ENCODE measurements at places on chromosomes 12 and 14.
A peak's percentile ranks its signal among the peaks of the same experiment; 100 is the strongest.

- no peak for DNase-seq
Observed at GRCh38 chr12:87866578-87867292, 162.5 kb downstream of the C12orf50 start.

DNA sequence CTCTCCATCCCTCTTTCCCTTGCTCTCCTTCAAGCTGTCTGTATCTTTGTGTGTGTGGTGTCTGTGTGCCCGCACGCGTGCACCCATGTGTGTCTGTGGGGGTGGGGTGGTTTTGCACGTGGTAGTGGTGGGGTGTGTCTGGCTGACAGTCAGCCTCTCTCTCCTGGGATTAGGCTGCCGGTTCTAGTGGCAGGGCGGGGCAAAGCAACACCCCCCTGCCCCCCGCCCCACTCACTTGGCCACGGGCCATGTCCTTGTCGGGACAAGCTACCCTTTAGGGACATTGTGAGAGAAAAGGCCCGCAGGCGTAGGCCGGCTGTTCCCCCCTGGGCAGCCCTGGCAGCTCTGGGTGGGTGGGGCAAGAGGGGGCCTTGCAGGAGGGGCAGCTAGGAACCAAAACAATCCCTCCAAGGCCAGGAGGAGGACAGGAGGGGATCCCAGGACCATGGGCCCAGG is 182.6 kb downstream of the ALG10 start:
- DNase-seq: no peak

DNA sequence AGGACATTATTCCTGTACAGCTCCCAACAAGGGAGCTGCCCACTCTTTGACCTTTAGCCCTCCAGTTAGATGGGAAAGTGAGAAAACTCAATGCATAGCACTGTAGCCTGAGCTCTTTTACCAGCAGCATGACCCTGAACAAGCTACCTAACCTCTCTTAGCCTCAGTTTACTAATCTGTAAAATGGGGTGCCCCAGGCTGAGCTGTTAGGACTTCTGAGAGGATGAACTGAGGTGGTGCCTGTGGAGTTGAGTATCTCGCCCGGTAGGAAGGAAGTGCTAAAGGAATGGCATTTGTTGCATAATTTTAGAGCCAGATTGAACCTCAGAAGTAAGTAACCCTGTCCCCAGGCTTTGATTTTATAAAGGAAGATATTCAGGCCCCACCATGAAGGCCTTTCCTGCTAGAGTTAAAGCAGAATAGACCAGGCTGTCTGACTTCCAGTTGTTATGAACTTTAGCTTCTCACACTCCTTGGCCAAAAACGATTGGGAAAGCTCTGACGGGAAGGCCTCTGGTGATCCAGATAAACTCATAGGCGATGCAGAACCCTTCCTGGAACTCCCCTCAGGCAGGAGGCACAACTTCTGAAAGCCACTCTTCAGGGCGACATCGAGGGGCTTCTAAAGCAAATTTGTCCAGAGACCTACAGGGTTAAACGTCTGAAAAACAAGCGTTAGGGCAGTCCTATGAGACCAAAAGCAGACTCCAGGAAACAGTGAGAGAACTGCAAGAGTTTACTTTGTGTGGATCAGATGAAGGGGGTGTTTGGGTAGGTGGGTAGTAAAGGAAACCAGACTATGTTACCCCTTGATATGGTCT is 2.5 kb upstream of the SERPINA10 start:
- DNase-seq: no peak

GRCh38 chr14:71762575-71762974 is 169.7 kb upstream of the RGS6 start:
- DNase-seq: no peak

GRCh38 chr12:56716458-56716857 is 8.6 kb downstream of the NACA start:
- no peak for DNase-seq

- no peak for DNase-seq
Observed at GRCh38 chr12:131090274-131091210, 136.8 kb downstream of the ADGRD1 start.

GRCh38 chr12:132277374-132277941 is 51.9 kb downstream of the GALNT9 start:
- no peak for DNase-seq

- DNase-seq: no peak
Observed at GRCh38 chr12:120610560-120610959, 29.4 kb upstream of the POP5 start.

GRCh38 chr14:76773956-76774820 is 12.9 kb downstream of the VASH1 start:
- no peak for DNase-seq

GRCh38 chr12:62725781-62726180 is 209.2 kb downstream of the PPM1H start:
- no peak for DNase-seq

DNA sequence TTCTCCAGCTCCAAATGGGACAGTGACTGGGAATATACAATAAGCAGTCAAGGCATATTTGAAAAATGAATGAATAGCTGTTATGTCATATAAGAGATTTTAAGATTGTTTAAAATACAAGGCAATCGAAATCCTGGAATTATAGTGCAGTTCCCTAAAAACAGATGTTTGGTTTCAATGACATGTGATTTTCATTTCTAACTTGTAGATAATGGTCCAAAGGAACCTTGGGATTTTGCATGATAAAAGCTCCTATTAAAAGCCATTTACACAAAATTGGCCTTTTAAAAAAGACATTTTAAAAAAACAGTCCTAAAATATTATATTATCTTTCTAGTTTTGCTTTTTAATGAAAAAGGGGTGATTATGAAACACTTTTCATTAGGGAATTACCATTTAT is 905.1 kb downstream of the GALC start:
- DNase-seq: no peak

DNA sequence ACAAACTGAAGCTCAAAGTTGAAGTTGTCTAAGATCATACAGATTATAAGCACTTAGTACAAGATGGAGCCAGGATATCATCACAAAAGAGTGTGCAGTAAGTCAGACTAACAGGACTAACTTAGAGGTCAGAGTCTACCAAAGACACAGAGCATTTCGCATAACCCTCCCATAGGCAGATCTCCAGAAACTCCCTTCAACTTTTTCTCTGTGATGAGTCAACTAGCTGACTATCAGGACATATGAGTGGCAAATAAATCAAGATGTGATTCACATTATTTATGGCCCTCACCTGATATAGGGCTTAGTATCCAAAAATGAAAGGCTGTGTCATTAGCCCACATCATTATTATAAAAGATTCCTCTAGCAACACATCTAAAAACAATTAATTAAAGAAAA is 484.6 kb downstream of the GALC start:
- no peak for DNase-seq

- no peak for DNase-seq
Observed at GRCh38 chr14:68271913-68272391, 452.4 kb downstream of the RAD51B start.

DNA sequence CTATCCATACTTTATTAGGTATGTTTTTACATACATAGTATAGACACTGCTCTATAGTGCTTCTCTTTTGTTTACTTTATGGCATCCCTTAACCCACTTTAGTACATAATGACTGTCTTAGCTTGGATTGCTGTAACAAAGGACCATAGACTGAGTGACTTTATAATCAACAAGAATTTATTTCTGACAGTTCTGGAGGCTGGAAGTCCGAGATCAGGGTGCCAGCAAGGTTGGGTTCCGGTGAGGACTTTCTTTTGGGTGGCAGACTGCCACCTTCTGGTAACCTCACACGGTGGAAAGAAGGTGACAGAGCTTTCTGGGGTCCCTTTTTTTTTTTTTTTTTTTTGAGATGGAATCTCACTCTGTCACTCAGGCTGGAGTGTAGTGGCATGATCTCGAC is 48.6 kb upstream of the PPM1H start:
- no peak for DNase-seq

DNA sequence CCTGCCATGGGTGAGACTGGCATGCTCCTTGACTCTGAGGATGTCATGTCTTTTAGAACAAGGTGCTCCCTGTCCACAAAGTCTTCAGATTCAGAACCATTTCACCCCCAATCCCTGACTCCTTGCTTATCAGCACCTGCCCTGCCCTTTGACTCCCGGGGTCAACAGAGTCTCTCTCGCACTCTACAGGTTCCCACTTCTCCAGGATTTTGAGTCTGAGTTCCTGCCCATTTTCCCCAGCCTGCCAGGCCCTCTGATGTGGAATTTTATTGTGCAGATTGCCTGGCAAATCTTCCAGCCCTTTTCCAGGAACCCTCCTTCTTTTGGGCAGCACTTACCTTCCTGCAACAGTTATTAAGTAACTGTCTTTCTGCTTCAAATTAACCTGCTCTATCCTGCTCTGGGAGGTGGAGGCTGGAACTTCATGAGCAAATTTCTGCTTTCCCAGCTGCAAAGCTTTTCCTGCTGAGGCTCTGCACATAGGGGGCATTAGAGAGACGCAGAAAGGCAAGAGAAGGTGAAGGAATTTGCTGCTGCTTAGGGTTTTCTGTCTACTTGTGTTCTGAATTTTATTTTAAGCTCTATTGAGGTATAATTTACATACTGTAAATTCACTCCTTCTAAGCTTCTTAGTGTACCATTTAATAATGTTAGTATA is 259.1 kb downstream of the PCNX1 start:
- DNase-seq: no peak

GRCh38 chr12:99393763-99394162 is 253.8 kb upstream of the GARIN6 start:
- DNase-seq: no peak

GRCh38 chr14:82490397-82490796 is 956.7 kb upstream of the SEL1L start:
- DNase-seq: no peak

- no peak for DNase-seq
Observed at GRCh38 chr14:90819734-90820393, 3.6 kb upstream of the TTC7B start.

DNA sequence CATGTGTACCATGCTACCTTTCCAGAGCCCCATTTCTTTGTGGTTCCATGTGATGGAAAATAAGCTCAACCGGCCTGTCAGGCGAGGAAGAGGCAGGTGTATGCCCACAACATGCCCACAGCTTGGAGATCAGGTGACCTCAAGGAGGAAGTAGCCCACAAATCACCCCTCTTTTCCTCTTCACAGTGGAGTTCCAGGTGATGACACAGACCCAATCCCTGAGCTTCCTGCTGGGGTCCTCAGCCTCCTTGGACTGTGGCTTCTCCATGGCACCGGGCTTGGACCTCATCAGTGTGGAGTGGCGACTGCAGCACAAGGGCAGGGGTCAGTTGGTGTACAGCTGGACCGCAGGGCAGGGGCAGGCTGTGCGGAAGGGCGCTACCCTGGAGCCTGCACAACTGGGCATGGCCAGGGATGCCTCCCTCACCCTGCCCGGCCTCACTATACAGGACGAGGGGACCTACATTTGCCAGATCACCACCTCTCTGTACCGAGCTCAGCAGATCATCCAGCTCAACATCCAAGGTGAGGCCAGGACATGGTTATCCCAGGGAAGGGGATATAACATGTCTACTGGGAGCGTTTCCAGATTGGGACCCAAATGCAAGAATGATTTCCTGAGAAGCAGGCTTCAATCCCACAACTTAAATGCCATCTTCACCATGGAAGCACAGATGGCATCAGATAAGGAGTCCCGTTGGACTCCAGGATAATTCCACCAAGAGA is 5.5 kb downstream of the TAPBPL start:
- no peak for DNase-seq

DNA sequence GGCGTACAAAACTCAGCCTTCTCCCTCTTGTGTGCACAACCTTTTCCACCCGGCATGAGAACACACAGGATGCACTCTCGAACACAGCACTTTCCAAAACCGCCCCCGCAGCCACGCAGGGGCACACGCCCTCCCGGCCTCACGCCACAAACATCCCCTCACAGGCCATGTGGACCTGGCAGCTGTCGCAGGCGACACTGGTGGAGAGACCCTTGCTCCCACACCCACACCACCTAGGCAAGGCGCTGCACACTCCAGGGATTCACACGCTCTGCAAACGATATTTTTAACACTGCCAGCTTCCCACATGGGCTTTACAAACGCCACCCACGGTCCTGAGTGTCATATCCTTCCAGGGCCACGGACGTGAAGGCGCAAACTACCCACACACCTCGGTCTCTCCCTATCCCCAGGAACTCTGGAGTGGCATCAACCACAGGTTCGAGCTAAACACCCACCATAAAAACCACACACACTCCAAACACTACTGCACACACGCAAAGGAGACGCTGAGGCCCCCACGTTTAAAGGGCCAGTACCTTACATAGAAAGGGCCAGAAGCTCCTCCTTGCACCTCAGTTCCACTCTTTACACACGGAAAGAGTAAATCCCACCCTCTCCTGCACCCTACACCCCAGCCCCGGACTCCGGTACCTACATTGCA is 12.4 kb upstream of the ITGB7 start:
- peak; percentile 48 for DNase-seq

- no peak for DNase-seq
Observed at GRCh38 chr14:55838529-55839052, 258.6 kb downstream of the KTN1 start.

GRCh38 chr12:27810756-27811155 is 30.7 kb upstream of the MANSC4 start:
- no peak for DNase-seq

DNA sequence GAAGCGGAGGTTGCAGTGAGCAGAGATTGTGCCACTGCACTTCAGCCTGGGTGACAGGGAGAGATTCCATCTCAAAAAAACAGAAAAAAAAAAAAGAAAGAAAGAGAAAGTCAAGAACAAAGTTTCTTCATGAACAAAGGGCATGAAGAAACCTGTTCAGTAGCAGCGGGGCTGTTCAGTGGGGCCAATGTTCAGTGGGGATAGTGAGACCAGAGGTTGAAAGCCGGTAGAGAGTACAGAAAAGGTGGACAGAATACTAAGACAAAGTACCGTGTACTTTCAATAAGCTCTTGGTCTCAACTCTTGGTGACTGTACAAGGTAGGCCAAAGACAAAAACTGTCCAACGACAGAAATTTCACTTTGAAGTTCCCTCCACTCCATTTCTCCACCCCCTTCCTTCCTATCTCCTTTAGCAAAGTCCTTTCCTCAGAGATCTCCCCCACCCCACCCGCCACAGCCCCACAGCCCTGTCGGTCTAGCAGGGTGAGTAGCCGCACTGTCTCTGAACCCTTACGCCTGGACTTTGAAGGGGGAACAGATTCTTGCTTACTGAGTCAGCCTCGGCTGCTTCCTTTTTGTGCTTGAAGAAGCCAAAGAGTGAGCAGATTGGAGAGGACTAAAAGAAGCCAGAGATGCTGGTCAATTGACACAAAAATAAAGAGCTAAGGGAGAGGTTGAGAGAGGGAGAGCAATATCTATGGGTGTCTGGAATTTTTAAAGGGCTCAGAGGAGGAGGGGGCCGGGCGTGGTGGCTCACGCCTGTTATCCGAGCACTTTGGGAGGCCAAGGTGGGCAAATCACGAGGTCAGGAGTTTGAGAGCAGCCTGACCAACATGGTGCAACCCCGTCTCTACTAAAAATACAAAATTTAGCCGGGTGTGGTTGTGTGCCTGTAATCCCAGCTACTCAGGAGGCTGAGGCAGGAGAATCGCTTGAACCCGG is 44.2 kb upstream of the FOS start:
- DNase-seq: no peak

All from stimulated activated CD8-positive, alpha-beta memory T cell treated with anti-CD3 and anti-CD28 coated beads, Interleukin-12 subunit alpha, Interleukin-12 subunit beta, amount 100 ng/mL, for 1 hour (primary cell).